ENCODE measurements at places on chromosomes 13 and 19.

DNA sequence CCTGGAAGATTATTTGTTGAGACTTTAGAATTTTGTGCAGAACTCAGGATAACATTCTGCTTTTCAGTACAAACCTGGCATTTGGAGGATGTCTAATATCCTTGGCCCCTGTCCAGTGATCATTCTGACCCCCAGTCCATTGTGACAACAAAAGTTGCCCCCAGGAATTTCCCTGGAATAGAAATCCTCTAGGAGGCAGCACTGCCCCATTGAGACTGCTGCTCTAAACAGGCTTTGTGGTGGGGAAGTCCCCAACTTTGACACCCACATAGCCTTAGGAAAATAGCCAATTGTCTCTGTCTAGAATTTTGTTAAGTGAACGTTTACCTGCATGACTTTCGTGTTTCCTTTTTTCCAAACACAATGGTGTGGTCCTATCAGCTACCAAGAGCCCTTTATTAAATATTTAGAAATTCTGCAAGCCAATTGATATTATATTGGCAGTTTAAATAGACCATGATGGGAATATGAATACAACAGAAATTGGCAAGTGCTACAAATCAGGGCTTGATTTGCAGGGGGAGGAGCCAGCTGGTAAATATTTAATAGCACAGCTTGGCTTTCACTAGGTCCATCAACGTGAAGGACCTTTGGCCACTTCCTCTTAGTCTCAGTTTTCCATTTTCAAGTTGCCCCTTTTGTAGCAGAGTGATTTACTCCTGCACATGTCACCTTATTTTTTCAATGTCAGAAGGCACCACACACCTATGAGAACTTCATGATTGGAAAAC, 451.7 kb downstream of the EFNB2 start:
- peak; percentile 66 for DNase-seq

- no peak for DNase-seq
Measured at GRCh38 chr13:27592865-27593264, 27.5 kb downstream of the LNX2 start.

GRCh38 chr19:19591133-19591825, 27.2 kb downstream of the PBX4 start:
- DNase-seq = peak; percentile 90

- DNase-seq = no peak
Measured at GRCh38 chr19:2683430-2684003, 19.0 kb downstream of the GNG7 start.
